ENCODE measurements at places on chromosomes 13 and 19.

DNA sequence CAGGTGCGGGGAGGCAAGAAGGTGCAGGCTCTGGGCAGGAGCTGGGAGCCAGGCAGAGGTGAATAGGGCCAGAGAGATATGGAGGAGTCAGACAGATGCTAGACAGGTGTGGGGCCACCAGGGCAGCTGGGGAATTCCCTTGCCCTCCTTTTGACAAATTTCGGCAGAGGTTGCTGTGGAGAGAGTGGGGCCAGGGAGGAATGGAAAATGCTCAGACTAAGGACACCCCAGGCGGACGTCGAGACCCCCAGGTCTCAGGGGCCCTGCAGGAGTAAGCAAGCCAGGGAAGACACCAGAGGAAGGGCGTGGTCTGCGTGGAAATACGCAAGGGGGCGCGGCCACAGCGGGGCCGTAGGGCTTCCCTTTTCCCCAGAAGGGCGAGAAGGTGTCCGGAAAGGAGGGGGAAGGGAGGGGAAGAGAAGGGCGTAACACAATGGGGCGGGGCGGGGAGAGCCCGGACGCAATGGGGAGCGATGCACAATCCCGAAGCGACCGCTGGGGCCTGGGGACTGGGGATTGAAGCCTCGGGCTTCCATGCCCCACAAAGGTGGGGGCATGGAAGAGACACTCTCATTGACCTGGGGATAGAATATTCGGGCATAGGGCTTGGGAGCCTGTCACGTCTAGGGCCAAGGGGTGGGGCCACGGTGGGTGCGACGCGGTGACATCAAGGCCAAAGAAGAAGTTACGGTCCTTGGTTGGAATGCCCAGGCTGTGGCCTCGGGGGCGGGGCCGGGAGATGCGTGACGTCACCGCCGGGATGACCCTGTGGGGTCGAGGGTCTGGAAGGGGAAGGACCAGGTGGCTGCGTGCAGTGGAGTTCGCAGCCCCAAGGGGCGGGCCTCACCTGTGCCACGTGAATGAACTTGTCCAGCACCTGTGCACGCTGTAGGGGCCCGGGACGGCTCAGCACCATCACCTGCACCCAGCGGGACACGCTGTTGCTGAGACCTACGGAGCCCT, 8.2 kb downstream of the RASGRP4 start:
- DNase-seq, result peak; percentile 86

DNA sequence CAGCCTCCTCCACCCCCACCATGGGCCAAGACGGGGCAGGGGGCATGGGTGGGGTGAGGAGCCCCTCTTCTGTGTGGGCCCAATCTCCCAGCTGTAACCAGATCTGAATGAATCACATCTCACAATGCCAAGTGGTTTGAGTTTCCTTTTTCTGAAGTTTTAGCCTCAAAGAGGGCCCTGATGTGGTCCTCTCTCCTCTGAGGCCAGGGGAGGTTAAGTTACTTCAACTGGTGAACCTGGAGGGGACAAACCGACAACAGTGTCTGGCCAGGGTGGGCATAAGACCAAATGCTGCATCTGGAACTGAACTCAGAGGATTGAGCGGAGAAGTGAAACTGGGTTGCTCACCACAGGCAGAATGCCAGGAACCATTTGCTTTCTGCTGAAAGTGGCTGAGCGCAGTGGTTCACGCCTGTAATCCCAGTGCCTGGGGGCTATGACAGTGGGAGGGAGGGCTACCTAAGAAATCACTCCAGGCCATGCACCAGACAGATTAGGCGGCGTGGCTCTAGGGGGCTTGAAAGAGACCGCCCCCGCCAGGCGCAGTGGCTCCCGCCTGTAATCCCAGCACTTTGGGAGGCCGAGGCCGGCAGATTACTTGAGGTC, 15.4 kb upstream of the IRGC start:
- DNase-seq, result peak; percentile 40

DNA sequence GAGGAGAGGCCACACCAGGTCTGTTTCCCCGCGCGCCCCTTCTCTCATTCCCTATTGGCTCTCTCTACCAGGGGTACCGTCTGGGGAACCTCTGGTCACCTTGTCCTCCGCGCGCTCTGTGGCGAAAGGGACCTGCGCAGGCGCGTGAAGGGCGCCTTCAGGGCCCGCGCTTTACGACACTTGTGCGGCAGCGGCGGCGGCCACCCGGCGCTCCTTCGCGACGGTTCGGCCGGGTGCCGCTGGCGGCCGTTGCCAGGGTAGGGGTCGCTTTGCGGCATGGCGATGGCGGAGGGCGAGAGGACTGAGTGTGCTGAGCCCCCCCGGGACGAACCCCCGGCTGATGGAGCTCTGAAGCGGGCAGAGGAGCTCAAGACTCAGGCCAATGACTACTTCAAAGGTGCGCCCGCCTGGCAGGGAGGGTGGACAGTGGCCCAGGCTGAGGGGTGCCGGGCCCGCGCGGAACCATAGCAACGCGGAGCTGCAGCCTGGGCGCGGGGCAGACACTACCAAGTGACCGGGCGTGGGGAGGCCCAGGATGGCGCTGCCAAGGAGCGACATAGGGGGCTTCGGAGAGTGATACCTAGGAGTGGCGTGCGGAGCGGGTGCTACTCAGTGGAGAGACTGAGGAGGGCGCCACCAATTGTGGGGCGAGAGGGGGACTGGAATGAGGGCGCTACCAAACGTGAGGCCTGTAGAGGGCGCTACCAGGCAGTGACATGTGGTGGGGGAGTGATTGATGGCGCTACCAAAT, at the start of gene PPP5C:
TSS of gene PPP5C (plus strand) at position 267 of the 751 bp plus-strand sequence. CDS start at position 277, 10 bp downstream.
- peak; percentile 98 for DNase-seq

GRCh38 chr19:55424518-55424917, 16.9 kb upstream of the UBE2S start:
- no peak for DNase-seq
